Pericardium fibroblast (primary cell): ENCODE measurements at places on chromosomes 2 and 18. TPM values are rescaled to one million over a fixed set of nuclear protein-coding genes. Genes with fewer than 3 reads are reported as not detected.

The SPDYA gene
- not detected in 2 replicates for total RNA-seq

The RAX gene
- not detected in 2 replicates for total RNA-seq

The TMEFF2 gene
- 0.70 and 5.4 TPM in 2 replicates for total RNA-seq

The DUSP19 gene
- 1.3 and 1.9 TPM in 2 replicates for total RNA-seq

The MAP4K3 gene
- 29.9 and 37.7 TPM in 2 replicates for total RNA-seq
